ENCODE measurements at places on chromosomes 2 and 18. TPM values are rescaled to one million over a fixed set of nuclear protein-coding genes. Genes with fewer than 3 reads are reported as not detected.
A peak's percentile ranks its signal among the peaks of the same experiment; 100 is the strongest.

The NEU4 gene
- 7.5 TPM for total RNA-seq

The ZBTB14 gene
- total RNA-seq, result 3.3 TPM

The SAG gene
- total RNA-seq, result not detected

The G6PC2 gene
- not detected for total RNA-seq

The FSHR gene
- not detected for total RNA-seq

The EIF2AK2 gene
- total RNA-seq, result 8.7 TPM

- no peak for DNase-seq
- H3K36me3 ChIP-seq, result no peaks in the 10 kb centered on the region
Measured at GRCh38 chr18:78900938-78901909, 78.4 kb upstream of the SALL3 start.

GRCh38 chr2:47070920-47071824 lies 83.9 kb downstream of the STPG4 start:
- H3K27me3 ChIP-seq, result no peaks in the 10 kb centered on the region
- no peaks in the 10 kb centered on the region for H3K36me3 ChIP-seq
- H3K4me3 ChIP-seq, result no peak overlapping the region
- H3K4me1 ChIP-seq, result peaks cover 66% of the 10 kb centered on the region
- DNase-seq, result peak; percentile 86
- peak overlapping the region; percentile 82 for H3K27ac ChIP-seq

DNA sequence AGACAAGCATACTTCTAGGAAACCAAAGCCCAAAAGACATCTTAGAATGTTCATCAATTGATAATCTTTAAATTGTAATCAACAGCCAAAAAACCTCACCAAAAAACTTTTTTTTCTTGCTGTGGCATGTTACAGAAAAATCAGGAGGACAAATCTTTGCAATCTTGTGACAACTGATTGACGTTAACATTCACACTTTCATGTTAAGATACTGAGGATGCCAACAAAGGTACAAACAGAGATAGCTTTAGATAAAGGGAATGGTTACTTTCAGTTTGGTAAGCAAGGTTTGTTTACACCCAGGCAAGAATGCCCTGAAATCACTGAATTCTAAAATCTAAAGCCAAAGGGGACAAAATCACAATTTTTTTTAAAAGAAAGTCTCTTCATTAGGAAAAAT lies 92.4 kb downstream of the ZAP70 start:
- H3K27me3 ChIP-seq, result no peaks in the 10 kb centered on the region
- peaks cover 79% of the 10 kb centered on the region for H3K36me3 ChIP-seq

DNA sequence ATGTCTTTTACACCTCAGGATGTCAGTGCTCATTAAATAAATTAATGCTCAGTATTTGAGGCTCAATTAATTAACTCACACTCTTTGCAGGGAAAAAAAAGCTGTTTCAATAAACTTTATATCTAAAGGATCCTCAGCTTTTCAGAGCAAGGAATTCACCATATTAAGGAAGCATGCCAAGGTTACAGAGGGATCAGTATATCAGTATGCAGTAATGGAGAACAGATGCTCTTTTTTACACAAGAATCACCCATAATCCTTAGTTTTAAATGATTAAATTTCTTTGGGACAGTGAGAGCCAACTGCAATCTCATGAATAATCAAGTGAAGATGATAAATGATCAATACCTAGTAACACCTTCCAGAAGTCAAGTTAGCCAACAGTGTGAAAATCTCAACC lies 14.9 kb upstream of the LCT start:
- no peak overlapping the region for H3K4me3 ChIP-seq
- no peaks in the 10 kb centered on the region for H3K4me1 ChIP-seq
- H3K27ac ChIP-seq, result no peak overlapping the region
- DNase-seq, result no peak

DNA sequence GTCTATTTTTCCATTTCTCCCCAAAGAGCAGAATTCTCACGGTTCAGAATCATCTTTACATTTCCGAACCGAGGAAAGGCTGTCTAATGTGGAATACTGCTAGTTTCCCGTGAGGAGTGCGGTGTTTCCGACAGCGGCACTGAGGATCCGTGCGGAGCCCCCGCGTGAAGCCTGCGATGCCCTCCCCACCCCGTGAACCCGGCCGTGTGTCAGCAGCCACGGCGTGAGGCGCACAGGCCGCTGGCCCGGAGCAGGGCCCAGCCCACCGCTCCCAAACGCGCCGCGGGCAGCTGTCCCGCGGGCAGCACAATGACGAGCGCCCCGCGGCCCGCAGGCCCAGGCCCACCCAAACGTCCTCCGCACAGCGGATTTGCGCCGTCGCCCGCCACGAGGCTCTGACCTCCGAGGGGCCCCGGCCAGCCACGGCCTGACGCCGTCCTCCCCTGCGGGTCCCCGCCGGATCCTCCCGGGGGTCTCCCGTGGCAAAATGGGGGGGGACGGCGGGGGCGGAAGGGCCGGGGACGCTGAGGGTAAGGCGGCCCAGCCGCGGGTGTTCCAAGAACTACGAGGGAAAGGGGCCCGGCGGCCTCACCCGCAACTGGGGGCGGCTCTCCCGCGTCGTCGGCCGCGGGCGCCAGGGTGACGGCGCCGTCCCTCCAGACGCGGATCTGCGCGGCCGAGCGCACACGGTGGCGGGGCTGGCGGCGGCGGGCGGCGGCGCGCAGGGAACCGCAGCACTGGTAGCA lies 796 bp downstream of the SPIRE1 start:
- DNase-seq, result peak; percentile 69
- H3K4me1 ChIP-seq, result peaks cover 22% of the 10 kb centered on the region
- H3K4me3 ChIP-seq, result peak overlapping the region; percentile 93
- no peaks in the 10 kb centered on the region for H3K36me3 ChIP-seq

DNA sequence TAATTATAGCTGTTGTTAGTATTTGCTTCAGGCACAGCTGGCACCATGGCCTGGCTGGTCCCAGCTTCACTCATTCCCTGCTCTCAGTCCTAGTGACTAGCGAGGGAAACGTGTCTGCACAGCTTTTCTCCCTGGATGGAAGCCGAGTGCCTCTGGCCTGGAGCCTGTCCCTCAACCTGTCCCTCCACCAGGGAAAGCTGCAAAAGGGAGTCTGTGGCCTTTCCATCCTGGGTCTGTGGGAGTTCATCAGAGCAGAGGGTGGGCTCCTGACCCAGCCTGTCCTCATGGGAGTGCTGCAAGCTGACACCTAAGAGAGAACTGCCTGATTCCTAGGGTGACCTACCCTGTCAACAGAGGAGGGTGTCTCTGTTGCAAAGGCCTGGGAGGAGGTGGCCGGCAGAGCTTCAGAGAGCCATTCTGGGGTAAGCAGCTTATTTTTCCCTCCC lies 118.3 kb downstream of the CAPN13 start:
- peaks cover 26% of the 10 kb centered on the region for H3K4me1 ChIP-seq
- DNase-seq, result peak; percentile 69
- peak overlapping the region; percentile 44 for H3K27ac ChIP-seq
- no peaks in the 10 kb centered on the region for H3K27me3 ChIP-seq

- no peaks in the 10 kb centered on the region for H3K27me3 ChIP-seq
- no peaks in the 10 kb centered on the region for H3K36me3 ChIP-seq
- no peaks in the 10 kb centered on the region for H3K4me1 ChIP-seq
- H3K4me3 ChIP-seq, result no peak overlapping the region
- H3K27ac ChIP-seq, result no peak overlapping the region
Measured at GRCh38 chr2:20998972-20999905, 44.6 kb downstream of the APOB start.

GRCh38 chr2:65604246-65604645 lies 171.8 kb upstream of the SPRED2 start:
- peaks cover 2% of the 10 kb centered on the region for H3K27me3 ChIP-seq
- DNase-seq, result no peak
- no peaks in the 10 kb centered on the region for H3K4me1 ChIP-seq
- H3K27ac ChIP-seq, result no peak overlapping the region
- H3K36me3 ChIP-seq, result no peaks in the 10 kb centered on the region
- no peak overlapping the region for H3K4me3 ChIP-seq

DNA sequence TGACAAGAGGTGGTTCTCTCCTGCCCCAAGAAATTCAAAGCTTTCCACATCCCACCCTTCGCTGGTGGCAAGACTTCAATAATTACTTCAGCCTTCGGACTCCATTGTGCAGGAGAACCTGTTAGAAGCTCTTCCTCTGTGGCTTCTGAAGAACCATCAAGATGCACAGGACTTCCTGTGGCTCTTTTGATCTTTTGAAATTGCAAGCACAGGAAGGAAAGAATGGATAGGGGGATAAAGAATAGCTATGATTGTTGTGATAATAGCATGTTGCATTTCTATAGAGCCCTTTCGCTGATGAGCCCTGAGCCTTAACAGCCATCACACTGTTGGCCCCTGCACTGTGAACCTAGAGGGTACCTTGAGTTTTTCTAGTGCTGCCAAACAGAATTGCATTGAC lies 7.4 kb downstream of the EPAS1 start:
- H3K27ac ChIP-seq, result no peak overlapping the region
- no peak overlapping the region for H3K4me3 ChIP-seq
- no peak for DNase-seq
- no peaks in the 10 kb centered on the region for H3K36me3 ChIP-seq
- H3K4me1 ChIP-seq, result peaks cover 42% of the 10 kb centered on the region

DNA sequence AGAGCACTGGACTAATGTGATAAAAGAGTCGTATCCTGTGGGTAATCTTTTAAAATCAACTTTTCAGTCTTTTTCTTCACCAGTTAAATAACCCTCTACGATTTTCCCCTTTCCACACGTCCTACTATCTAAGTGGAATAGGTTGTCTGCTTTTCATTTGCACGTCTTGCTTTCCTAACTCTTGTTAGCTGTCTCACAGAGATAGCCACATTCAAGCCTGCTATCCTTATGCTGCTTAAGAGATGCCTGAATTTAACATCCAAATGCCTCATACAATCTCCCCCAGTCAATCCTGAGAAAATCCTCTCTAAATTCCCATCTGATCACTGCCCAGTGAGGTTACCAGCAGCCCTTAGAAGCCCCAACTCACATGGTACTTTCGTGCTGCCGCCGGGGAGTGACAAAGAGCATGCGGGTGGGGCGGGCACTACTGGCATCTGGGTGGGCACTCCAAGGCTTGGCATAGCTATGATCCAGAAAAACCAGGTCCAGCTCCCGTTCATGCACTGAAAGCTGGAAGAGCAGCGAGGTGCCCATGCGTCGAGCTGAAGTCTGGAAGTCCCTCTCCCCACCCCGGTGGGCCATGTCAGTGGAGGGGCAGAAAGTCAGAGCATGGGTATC lies 1.5 kb downstream of the KANSL3 start:
- no peaks in the 10 kb centered on the region for H3K36me3 ChIP-seq
- peaks cover 49% of the 10 kb centered on the region for H3K4me1 ChIP-seq
- peak overlapping the region; percentile 73 for H3K4me3 ChIP-seq
- H3K27ac ChIP-seq, result peak overlapping the region; percentile 88

- H3K4me3 ChIP-seq, result no peak overlapping the region
- H3K27me3 ChIP-seq, result no peaks in the 10 kb centered on the region
- no peaks in the 10 kb centered on the region for H3K4me1 ChIP-seq
- H3K27ac ChIP-seq, result no peak overlapping the region
- DNase-seq, result no peak
- H3K36me3 ChIP-seq, result no peaks in the 10 kb centered on the region
Measured at GRCh38 chr2:118865106-118865505, 17.7 kb upstream of the EN1 start.

DNA sequence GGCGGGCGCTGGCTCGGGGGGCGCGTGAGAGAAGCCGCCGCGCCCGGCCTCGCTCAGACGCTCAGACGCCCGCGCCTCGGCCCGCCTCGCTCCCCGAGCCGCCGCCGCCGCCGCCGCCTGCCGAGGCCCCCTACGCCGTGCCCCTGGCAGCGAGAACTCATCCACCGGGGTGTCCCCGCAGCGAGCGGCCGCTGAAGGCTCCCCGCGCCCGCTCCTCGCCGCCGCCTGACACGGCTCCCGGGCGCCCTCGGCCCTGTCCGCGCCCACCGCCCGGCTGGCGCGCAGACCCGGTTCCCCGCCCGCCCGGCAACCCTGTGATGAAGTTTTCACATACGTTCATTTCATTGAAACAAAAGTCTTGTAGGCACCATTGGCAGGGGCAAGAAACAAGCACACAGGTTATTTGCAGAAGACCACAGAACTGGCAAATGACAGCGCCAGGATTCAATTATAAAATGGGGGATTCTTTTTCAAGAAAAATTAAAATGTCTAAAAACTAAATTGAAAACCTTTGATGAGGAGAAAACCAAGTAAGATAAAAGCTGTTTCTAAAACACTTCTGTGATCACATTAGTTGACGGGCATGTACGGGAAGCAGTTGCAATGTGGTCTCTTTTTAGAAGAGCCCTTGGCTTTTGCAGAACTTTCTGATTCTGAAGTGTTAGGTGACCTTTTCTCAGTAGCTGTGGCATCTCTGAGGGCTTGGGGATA lies 50.5 kb upstream of the TUBA3D start:
- no peaks in the 10 kb centered on the region for H3K4me1 ChIP-seq
- no peak for DNase-seq
- peaks cover 13% of the 10 kb centered on the region for H3K27me3 ChIP-seq
- no peak overlapping the region for H3K4me3 ChIP-seq
- H3K27ac ChIP-seq, result no peak overlapping the region

- peaks cover 10% of the 10 kb centered on the region for H3K4me1 ChIP-seq
- no peak for DNase-seq
Measured at GRCh38 chr2:67256892-67257291, 140.2 kb upstream of the ETAA1 start.

GRCh38 chr2:127479866-127480743 lies 46.2 kb downstream of the IWS1 start:
- peaks cover 6% of the 10 kb centered on the region for H3K36me3 ChIP-seq
- no peak for DNase-seq
- no peak overlapping the region for H3K4me3 ChIP-seq
- H3K27me3 ChIP-seq, result no peaks in the 10 kb centered on the region
- H3K27ac ChIP-seq, result no peak overlapping the region

- no peaks in the 10 kb centered on the region for H3K4me1 ChIP-seq
- no peaks in the 10 kb centered on the region for H3K36me3 ChIP-seq
- H3K27ac ChIP-seq, result no peak overlapping the region
- H3K27me3 ChIP-seq, result no peaks in the 10 kb centered on the region
- DNase-seq, result no peak
Measured at GRCh38 chr2:57617318-57617717, 429.3 kb upstream of the VRK2 start.

DNA sequence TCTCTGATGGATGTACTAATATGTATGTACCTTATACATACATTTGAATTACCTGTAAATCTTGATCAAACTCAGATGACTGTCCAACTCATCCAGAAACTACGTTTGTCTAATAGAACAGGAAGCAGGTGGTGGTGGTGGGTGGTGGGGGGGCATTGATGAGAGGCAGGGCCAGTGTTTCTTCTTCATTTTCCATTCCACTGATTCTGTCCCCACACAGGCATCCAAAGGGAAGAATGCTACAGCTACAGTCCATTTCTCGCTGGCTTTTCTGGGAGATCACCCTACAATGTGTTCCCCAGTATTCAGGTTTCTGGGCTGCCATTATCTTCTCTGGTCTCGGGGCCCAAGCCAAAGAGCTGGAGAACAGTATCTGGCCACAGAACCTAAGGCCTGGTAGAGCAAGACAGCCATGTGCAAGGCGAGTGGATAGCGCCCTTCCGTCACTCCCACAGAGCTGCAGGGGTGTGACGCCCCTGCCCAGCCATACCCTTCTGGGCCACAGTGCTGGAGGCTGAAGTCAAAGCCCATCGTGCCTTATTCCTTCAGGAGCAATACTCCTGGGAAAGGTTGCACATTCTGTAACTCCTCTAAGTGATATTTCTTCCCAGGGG lies 54.5 kb downstream of the BCL11A start:
- no peaks in the 10 kb centered on the region for H3K27me3 ChIP-seq
- H3K27ac ChIP-seq, result no peak overlapping the region
- no peak overlapping the region for H3K4me3 ChIP-seq
- DNase-seq, result no peak

All from psoas muscle (tissue), 8 donors.